Subcutaneous adipose tissue (tissue), 4 donors: ENCODE measurements at places on chromosomes 5 and 9. TPM values are rescaled to one million over a fixed set of nuclear protein-coding genes. Genes with fewer than 3 reads are reported as not detected.

The IFNK gene
- total RNA-seq, result not detected

The CCNO gene
- total RNA-seq, result 0.44 TPM

The THBS4 gene
- total RNA-seq, result 14.1 TPM

The CTXN3 gene
- not detected for total RNA-seq

The EDIL3 gene
- 16.0 TPM for total RNA-seq
